ENCODE measurements at places on chromosomes 12 and 14. TPM values are rescaled to one million over a fixed set of nuclear protein-coding genes. Genes with fewer than 3 reads are reported as not detected.

Gene PPHLN1
- total RNA-seq: 46.4 TPM

Gene OR4E2
- total RNA-seq: not detected

Gene PLCZ1
- total RNA-seq: not detected

Gene GARIN6
- not detected for total RNA-seq

Gene CCDC175
- total RNA-seq: not detected

Gene PRH2
- total RNA-seq: not detected

Gene RTN1
- total RNA-seq: 0.12 TPM

Gene AKAP3
- total RNA-seq: 0.68 TPM

Gene POTEM
- not detected for total RNA-seq

Gene MYH6
- total RNA-seq: not detected

Gene CCDC38
- not detected for total RNA-seq

Gene MUCL1
- total RNA-seq: not detected

Gene SMARCC2
- 51.1 TPM for total RNA-seq

Gene LBHD2
- not detected for total RNA-seq

Gene DEGS2
- not detected for total RNA-seq

Gene E2F7
- 0.44 TPM for total RNA-seq

Gene KRT2
- total RNA-seq: not detected

Gene RNASE3
- not detected for total RNA-seq

Gene B4GALNT1
- 0.29 TPM for total RNA-seq

Gene ASCL1
- total RNA-seq: not detected

Gene PSEN1
- 31.4 TPM for total RNA-seq

Gene DNAL1
- total RNA-seq: 5.1 TPM

Gene CLECL1
- not detected for total RNA-seq

Gene TTC9
- 0.12 TPM for total RNA-seq

Gene ATG2B
- 10.2 TPM for total RNA-seq

Gene FAM181A
- not detected for total RNA-seq

Gene KSR2
- total RNA-seq: not detected

Gene PKP2
- total RNA-seq: 7.3 TPM
